RPMI7951 (cell line): ENCODE measurements at places on chromosomes 6 and 20. TPM values are rescaled to one million over a fixed set of nuclear protein-coding genes. Genes with fewer than 3 reads are reported as not detected.

- DNase-seq = no peak
These were observed 45.3 kb downstream of the DACT2 start for GRCh38 chr6:168274037-168274952.

DNA sequence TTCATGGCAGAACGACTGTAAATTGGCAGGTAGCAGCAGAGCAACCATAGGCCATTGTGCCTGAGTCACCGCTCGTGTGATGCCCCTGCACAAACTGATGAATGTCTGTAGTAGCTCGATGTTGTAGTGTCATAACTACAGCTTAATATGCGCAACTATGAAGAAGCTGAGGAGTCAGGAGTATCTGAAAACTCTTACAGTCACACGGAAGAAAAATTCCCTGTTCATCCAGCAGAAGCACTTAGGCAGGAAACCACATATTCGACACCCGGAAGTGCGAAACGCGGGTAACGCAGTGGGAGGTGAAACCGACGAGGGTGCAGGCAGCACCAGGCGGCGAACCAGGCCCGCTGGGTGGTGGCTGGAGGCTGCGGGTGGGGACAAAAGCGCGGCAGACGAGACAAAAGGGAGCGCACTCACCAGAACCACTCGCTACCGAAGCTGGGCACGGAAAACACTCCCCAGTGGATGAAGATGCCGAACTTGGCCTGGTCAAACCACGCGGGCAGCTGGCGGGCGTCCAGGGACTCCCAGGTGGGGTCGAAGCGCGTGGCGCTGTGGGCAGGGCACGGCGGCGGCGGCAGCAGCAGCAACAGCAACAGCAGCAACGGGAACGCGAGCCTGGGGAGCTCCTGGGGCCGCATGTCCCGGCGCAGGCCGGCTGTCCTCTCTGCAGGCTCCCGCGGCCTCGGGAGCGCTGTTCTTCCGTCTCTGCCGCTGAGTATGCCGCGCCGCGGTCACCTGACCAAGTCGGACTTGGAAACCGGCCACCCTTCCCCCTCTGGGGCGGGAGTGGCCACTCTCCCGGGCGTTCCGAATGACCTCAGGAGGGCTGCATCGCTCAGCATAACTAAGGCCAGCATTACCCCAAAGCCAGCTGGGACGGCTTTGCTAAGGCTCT lies at the start of gene FUCA2:
Gene FUCA2, minus strand, starts transcription at position 730 of the 901 bp plus-strand sequence. Its CDS starts 86 bp downstream, at position 644.
- peak; percentile 91 for DNase-seq

DNA sequence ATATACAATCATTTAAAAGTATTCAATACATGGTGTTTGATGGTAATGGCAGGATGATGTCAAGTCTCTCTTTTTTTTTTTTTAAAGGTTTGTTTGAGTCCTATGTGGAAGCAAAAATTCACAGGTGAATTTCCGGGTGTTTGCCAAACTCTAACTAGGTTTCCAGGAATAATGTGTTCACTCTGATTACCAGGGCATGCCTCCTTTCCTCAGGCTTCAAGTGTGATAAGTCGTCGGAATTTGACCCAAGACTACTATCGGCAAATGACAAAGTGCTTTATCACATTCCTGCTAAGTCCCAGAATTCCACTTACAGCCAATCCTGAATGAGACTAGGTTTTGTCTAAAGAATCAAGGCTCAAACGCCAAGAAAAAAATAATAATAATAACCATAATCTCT lies 7.3 kb downstream of the OARD1 start:
- DNase-seq = no peak

- peak; percentile 74 for DNase-seq
These were observed at the start of gene MUC22 for GRCh38 chr6:31010393-31011060. Gene MUC22, plus strand, starts transcription at chr6:31010474. Its CDS starts 233 bp downstream, at chr6:31010707.

- peak; percentile 9 for DNase-seq
These were observed 50.9 kb upstream of the DACT2 start for GRCh38 chr6:168370310-168370991.

- DNase-seq = no peak
These were observed 26.8 kb downstream of the WDR27 start for GRCh38 chr6:169675011-169675410.

- peak; percentile 5 for DNase-seq
These were observed 752.6 kb upstream of the MARCKS start for GRCh38 chr6:113104541-113104940.

- DNase-seq = peak; percentile 54
These were observed 130.1 kb upstream of the DST start for GRCh38 chr6:56772737-56773184.

DNA sequence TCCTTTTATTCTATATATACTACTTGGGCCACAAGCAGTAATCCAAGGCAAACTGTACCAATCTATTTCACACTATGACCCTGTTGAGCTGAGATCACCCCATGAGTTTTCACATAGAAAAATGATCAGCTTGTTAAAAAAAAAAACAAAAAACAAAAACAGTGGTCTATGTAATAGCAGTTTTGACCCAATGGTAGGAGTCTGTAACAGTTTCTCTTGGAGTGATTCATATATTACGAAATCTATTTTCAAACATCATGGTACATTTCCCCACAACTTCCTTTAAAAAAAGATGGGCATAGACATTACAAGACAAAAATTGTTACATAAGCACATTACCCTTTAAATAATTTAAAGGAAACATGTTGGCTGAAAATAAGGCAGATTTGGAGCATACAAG lies 78.1 kb downstream of the PRSS35 start:
- no peak for DNase-seq

DNA sequence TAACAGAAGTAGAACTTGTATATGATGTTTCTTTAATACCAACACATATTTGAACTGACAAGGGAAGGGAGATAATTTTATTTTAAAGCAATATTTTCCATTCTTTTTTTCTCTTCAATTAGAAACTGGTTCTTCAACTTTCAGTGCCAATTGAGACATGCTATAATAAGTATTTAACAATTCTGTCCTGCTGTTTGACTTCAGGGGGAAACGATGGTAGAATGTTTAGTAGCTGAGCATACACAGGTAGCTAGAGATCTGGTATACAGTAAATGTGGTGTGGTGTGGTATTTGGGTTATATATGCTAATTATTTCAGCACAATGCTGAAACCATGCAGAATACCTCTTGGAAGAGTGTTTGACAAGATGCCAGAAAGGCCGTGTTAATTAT lies 156.9 kb downstream of the ARID1B start:
- no peak for DNase-seq

DNA sequence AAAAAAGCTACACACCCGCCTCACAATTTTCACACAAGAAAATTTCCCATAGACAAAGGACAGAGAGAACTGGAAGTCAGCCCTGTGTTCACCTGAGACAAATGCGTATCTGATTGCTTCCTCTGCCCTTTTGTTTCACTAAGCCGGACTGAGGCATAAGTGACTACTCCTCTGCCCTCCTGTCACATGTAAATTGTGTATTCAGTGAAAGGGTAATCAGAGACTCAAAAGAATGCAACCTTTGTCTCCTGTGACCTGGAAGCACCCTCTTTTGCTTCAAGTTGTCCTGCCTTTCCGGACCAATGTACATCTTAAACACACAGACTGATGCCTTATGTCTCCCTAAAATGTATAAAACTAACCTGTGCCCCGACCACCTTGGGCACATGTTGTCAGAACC lies 483.8 kb upstream of the EYS start:
- DNase-seq = no peak

DNA sequence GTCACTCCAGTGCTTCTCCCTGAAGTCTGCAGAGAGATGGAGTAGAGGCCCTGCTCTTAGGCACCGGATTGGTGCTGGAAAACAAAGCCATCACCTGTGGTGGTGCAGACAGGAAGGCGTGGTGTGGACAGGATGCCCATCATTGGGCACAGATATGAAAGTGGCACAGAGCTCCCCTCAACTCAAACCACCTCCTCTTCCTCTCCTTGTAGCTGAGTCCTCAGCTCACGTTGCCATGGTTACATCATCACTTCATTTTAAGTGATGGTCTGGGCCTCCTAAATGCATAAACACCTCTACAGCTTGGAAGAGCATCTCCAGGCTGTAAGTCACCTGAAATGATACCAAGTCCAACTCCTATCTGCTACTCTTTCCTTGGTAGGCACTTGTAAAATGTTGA lies 8.0 kb upstream of the RTF2 start:
- no peak for DNase-seq

DNA sequence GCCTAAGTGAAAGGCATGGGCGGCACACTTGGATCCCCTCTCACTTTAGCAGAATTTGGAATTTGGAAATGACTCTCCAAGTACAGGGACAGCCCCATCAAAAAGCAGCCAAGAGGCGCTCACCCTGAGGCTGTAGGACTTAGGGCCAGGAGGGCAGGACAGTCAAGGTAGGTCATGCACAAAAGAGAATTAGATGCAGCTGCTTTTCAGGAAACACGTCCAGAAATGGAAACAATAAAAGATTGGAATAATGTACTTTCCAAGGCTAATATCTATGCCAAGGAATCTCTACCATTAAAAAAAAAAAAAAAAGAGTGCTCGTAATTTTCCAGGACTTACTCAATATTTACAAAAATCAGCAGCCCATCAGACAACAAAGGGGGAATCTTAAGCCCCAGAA lies 19.9 kb downstream of the PREP start:
- no peak for DNase-seq

DNA sequence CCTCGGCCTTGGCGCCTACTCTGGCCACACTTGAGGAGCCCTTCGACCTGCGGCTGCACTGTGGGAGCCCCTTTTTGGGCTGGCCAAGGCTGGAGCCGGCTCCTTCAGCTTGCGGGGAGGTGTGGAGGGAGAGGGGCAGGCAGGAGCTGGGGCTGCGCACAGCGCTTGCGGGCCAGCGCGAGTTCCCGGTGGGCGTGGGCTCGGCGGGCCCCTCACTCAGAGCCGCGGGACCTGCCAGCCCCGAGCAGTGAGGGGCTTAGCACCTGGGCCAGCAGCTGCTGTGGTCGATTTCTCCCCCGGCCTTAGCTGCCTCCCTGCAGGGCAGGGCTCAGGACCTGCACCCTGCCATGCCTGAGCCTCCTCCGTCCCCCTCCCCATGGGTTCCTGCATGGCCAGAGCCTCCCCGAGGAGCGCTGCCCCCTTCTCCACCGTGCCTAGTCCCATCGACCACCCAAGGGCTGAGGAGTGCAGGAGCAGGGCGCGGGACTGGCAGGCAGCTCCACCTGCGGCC lies 136.8 kb downstream of the EPHA7 start:
- DNase-seq = no peak

DNA sequence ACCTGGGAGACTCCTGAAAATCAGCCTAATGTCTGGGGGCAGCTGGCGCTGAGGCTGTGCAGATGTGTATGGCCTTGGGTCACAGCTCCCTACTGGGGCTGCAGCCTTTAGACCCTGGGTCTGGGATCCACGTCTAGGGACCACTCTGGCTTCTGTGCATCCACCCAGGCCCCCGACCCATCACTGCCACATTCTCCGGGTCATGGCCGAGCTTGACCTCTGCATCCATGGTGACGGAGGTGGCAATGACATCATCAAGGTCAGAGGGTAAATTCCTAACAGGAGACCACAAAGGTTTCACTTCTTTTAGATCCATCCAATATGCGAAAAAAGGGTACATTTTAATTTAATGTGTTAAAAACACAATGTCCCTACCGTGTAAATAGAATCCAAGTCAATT lies 14.5 kb upstream of the PCMTD2 start:
- no peak for DNase-seq

DNA sequence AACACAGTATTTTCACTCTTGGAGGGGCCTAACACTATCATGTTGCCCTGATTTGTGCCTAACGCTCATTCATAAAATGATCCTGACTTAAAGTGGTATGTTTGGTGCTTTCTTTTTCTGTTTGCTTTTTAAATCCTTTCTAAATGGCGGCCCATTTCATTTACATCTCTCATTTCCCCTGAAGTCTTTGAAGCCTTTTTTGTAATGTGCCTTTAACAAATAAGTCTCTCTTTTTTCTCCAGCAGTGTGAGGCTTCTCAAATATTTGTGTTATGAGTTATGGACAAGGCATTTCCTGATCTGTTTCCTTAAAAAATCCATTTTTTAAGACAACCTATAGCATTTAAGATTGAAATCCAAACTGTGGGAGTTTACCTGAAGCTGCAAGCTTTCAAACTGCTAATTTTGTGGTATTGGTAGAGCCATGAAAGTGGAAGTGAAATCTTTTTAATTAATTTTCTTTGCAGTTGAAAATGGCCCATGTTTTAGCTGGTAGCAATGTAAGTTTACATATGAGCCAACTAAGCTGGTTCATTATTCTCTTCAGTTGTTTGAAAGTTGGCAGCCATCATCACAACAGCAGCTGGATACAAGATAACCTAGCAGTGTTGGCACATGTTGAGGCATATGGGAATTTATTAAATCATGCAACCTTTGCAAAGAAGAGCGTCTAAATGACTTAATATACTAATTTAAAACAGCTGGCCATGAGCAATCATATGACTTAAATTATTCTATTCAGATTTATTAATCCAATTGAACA lies 469.7 kb downstream of the CDKAL1 start:
- peak; percentile 48 for DNase-seq

- DNase-seq = no peak
These were observed 4.2 kb downstream of the DUSP22 start for GRCh38 chr6:296151-297122.

DNA sequence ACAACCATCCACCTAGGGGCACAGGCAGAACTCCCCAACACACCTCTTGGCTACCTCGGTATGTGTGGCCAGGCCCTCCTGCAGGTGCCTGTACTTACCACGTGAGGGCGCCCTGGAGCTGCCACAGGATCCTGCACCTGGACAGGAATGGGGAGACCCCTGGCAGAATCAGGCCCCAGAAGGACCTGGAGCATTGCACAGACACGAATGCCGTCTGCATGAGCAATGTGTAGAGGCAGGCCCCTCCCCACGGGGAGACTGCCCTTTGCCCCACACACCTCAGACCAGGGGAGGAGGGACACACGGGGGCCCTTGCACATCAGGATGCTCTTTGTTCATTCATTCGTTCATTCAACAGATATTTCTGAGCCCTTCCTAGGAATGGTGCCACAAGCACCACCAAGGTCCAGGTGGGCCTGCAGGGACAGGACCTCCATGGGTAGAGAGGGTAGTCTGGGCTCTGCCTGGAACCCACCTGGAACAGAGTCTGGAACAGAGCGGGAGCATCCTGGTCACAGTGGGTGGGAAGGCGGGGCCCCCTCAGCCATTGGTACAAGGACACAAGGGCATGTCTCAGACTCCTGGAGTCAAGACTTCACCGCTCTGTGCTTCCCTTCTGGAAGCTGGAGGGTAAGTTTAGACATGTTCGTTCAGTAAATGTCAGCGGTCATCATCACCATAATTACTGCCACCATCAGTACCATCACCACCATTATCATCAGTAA lies 32.3 kb downstream of the YTHDF1 start:
- no peak for DNase-seq

GRCh38 chr20:60294632-60295031 lies 336.4 kb downstream of the CDH26 start:
- no peak for DNase-seq

DNA sequence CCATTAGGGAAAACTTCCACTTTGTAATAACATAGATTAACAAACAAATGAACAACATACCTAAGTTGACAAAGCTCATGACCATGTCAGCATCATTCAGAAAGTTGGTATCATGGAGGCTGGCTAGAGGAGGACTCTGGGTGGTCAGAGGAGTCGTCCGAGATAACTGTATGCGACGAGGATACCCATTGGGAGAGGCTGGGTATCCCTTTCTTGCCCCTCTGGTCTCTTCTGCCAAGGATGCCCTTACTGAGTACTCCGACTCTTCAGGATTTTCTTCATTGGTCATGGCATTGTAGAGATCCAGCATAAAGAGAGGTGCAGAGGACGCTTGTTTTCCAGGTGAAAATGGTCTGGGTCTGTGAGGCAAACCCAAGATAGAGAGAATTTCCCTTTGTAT lies 1.1 kb downstream of the BMP5 start:
- DNase-seq = no peak

SLC12A5 gene
- 0.96 TPM in 1 of 2 replicates, not detected in the other for total RNA-seq

RTEL1 gene
- total RNA-seq = 17.4 and 18.7 TPM in 2 replicates

FRMD1 gene
- total RNA-seq = not detected in 2 replicates

KCNB1 gene
- not detected in 2 replicates for total RNA-seq

FAM209A gene
- 0.12 TPM in 1 of 2 replicates, not detected in the other for total RNA-seq

SLC44A4 gene
- total RNA-seq = 1.5 TPM in 1 of 2 replicates, not detected in the other

CCN5 gene
- total RNA-seq = not detected in 2 replicates
